ENCODE measurements at places on chromosomes 3 and 15.

DNA sequence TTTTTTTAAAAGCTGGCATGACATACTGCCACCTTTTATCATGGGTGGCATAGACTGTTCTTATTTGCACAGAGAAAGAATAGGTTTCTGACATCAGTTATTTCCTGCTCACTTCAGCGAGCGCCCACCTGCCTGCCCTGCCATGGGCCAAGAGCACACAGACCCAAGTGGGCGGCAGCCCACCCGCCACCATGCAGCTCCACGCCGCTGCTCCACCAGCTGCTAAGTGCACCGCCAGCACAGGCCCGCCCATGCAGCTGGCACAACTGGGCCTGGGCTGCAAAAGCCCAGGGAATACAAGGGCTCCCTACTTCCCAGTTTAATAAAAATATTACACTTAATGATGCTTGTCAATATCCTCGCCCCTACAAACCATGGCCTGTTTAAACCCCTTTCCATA lies 15.4 kb downstream of the ZNF148 start:
- no peak for DNase-seq

DNA sequence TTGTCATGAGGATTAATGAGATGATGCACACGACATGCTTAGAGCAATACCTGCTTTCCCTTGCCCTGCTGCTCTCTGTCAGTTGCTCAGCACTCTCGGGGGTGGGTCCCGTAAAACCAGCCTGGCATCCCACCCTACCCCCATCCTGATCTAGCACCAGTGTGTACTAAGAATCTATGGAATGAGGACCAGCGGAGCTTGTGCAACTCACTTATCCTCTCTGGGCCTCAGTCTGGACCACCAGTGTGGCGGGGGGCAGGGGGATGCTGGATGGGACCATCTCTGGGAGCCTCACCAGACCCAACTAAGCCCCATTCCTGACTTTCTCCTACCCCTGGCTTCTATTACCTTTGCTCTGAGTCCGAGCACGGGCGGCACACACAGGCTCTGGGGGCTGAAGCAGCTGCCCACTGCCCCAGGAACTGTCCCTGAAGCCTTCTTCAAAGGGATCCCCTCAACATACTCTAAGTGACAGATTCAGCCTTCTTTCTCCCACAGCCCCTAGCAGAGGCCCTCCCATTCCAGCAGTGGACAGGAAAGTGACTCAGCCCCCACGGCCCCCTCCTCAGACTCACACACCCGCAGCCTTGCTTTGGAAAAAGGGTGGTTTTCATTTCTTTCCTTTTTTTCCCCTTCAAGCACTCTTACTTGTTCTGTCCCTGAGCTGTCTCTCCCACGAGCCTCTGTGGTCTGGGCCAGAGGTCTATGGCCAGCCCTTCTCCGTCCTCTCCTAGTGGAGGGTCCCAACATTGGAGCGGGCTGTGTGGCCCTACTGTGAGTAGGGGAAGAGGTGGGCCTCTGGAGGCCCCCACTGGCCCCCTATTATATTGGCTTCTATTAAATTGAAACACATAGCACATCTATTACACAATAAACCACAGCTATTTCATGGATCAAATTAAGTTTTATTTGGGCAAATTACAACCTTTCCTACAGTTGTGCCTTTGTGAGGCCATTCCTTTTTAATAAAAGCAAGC lies 100.3 kb downstream of the SMAD6 start:
- DNase-seq = no peak

DNA sequence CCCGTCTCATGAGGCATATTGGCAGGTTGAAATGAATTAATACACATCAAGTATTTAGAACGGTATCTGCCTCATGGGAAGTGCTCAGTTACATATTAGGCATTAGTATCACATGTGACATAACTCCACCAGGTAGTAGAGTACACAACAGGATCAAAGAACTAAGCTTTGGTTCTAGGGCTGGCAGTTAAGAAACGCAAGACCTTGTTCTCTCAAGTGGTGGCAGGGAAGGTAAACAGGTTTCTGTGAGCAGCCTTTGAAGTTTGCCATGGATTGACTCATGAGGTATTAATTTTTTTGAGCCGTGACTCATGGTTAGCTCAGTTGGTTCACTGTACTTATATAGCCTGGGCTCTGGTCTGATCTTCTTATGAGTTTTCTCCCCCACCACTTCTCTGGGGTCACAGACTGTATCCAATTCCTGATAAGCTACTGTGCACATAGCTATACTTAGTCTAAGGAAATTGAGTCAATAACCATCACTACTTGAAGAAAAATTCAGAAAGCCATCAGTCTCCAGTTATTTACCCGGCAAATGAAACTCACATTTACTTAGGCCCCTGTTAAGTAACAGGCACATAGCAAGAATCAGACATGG lies 155.6 kb upstream of the STT3B start:
- peak; percentile 69 for DNase-seq

DNA sequence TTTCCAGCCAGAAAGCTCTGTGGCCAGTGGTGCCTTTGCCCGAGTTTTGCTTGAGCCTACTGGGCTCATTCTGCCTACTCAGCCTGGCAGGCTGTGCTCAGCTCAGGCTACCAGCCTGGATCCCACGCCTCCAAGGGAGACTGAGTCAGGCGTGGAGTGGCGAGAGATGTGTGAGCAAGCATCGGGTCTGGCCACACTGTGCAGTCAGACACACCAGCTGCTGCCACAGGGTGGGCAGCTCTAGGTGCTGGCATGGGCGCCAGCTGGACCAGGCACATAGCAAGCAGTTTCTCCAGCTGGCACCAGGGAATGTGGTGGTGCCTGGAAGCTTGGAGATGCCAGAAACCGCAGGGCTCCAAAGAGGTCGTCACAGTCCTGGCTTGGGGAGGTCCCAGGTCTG lies 498.5 kb upstream of the CNTN4 start:
- no peak for DNase-seq

DNA sequence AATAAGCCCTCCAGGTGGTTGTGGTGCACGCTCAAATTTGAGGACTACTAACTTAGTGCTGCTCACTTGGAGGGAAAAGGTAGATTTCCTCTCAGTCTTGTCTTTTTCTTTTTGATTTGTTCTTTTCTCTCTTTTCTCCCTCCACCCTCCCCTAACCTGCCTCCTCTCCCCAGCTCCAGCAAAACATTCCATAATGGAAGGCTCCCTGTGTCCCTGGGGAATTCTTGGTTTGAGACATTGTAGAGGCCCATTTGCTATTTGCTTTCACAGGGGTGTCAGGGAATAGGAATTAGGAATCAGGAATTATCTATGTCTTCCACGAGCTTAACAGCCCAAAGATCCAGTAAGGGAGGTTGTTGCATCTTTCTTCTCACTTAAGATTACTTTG lies 136.8 kb upstream of the UMPS start:
- no peak for DNase-seq

Data from Calu3 (cell line).